NCI-H1417 (cell line): ENCODE measurements at places on chromosomes 12 and 14.

DNA sequence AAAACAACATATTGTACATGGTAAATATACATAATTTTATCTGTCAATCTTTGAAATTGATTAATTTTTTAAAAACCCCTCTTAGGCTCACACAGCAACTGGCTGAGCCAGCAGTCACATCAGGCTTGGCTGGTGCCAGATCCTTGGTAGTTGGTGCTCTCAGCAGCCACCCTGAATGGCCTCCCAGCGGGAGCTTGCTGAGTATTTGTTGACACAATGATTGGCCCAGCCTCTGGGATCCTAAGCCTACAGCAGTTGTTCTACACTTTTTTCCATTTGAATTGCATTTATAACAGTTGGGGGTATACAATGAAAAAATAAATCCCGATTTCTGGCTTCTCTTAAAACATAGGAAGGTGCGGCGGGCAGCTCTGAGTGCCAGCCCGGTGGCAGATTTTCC lies 11.1 kb downstream of the PRKAB1 start:
- peak; percentile 91 for DNase-seq

DNA sequence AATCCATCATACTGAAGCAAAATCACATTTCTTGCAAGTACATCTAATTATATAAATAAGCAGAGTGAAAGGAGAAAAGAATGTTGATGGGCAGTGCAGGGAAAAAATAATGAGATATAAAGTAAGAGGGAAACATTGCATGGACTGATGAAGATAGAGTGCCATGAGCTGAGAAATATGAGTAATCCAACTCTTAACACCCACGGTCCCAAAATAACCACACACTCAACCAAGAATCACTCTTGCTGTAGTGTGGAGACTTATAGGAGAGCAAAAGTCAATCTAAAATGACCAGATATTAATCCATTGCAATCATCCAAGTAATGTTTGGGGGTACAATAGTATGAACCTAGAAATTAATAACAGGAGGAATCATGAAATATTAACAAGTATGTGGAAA lies 40.2 kb downstream of the MYF5 start:
- DNase-seq, result no peak

DNA sequence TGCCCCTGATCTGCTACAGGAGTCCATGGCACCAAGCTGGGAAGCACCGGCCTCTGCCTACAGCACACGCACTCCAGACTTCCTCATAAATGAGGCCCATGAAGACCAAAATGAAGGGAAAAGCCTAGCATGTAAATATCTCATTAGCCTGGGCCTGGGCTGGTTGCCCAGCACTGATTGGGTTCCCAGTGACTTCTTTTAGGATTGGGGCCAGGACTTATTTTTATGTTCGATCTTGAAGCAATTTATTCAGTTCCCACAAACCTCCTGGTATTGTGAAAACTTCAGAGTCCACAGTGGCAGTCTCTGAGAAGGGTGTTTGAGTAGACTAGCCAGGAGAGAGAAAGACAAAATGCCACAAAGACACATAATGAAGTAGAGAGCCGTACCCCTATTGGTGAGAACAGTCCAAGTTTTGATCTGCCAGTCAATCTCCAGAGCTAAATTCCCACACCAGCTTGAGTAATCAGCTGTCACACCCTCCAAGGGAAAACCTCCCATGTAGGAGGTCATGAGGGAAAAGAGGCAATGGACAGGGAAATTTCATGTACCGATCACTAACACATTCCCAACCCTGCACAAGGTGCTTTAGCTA lies 78.2 kb downstream of the PHLDA1 start:
- DNase-seq, result no peak

DNA sequence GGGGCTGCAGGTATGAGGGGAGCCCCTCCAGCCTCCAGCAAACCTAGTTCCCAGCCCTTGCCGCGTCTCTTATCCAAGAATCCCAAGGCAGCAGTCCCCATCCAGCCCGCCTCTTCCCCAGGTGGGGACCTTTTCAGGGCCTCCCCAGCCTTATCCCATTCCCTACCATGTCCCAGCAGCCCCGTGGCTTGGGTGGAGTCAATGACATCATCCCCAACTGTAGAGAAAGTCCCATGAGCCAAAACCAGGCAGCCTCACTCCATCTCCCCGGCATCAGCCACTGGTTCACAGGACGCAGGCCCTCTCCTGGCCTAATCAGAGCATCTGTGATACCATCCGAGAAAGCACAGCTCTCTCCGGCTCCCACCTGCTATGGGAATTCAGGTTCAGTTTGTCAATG lies 131.0 kb downstream of the NCOR2 start:
- DNase-seq, result no peak

DNA sequence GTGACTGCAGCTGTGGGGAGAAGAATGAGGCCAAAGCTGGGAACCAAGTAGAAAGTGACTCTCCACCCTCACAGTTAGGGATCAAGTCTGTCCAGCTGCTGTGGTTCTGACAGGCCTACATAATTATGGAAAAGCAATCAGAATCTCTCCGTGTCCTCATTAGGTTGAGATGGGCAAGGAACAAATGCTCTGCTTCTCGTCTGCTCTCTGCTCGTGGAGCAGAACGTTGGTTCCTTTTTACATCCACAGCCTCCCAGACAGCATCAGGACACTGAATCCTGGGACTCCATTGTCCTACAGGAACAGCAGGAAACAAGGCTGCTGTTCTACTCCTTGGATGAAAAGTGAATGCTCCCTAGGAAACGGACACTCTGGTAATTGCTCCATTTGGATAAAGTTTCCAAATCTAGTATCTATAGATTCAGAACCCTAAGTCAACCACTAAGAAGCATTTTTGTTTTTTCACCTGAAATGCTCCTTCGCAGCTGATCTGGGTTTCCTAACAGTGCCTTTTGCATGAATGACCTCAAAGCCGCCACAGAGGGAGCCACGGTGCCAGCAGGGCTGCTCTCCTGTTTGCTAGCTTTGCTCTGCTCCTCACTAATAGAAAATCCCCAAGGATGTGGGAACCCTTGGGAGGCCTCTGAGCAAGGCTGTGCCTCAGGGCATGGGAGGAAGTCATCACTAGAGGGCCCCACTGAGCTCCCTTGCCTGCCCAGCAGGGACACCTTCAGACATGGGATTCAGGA lies 102.0 kb downstream of the EGLN3 start:
- DNase-seq, result peak; percentile 67

DNA sequence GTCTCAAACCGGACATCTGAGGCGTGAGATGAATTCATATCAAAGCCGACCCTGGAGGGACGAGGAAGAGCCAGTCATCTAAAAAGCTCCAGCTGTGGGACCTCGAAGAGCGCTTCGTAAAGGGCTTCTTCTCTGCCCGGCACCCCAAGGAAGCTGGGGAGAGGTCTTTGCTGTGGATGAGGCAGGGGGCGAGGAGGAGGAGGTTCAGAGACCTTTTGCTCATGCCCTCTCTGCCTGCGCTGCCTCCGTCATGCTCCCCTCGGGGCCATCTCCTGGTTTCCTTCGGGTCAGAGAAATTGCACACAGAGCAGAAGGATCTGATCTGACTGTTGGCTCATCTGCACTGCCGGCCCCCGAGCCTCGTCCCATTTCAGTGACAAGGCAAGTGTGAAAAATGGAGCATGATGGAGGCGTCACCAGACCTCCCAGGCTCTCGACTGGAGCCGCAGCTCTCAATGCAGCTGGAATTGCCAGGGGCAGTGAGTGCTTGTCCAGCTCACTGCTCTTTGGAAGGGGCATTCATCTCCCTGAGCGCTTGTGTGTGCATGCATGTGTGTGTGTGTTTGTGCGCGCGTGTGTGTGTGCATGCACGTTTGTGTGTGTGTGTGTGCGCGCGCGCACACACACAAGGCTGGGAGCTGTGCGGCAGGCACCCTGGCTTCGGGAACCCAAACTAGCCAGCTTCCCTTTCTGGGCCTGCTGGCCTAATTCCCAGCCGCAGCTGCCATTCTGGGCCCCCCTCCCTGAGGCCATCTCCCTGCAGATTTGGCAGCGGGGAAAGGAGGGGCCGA lies 9.2 kb downstream of the CABP1 start:
- DNase-seq, result peak; percentile 51

DNA sequence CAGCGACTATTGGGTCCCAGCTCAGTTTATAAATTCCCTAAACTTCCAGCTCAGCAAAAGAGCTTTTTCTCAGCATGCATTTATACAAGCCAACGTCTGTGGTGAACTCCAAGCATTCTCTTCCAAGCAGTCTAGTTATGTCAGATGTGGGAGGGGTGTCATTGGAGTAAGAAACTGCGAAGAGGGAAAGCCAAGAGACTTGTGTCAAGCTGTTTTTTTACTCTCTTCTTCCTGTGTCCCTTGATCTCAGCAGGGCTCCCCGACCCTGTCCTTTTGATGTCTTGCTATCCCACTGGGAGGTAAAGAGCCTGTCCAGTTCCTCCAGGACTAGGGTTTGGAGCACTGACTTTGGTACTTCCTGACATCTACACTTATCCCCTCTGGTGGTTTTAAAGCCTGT lies 69.0 kb downstream of the PPM1H start:
- no peak for DNase-seq

GRCh38 chr14:100042286-100042685 lies 22.9 kb upstream of the EVL start:
- no peak for DNase-seq

DNA sequence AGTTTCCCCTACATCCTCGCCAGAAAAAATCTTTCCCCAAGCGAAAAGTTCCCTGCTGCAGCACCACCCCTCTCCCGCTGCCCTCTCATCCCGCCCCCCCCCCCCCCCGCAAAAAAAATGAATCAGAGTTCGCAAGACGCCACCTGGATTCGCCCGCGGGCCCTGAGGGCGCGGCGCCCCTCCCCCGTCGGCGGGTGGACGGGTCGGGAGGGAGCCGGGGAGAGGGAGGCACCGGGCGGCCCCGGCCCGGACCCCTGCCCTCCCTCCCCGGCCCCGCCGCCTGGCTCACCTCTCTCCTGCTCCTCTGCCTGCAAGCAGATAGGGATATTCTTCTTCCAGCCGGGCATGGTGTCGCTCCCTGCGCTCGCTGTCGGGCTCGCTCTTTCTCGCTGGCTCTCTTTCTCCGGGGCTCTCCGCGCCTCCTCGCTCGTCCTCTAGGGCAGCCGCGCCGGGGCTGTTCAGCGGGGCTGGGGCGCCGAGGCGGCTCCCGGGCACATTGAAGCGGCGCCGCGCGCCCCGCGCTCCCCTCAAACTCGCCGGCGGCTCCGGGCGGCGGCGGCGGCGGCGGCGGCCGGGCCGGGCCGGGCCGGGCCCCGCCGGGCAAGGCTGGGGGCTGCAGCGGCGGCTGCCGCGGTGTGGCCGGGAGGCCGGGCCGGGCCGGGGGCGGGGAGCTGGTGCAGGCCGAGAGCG lies 200.3 kb upstream of the CAND1 start:
- peak; percentile 84 for DNase-seq

- no peak for DNase-seq
Measured at GRCh38 chr12:121610239-121611149, 15.8 kb upstream of the ORAI1 start.

DNA sequence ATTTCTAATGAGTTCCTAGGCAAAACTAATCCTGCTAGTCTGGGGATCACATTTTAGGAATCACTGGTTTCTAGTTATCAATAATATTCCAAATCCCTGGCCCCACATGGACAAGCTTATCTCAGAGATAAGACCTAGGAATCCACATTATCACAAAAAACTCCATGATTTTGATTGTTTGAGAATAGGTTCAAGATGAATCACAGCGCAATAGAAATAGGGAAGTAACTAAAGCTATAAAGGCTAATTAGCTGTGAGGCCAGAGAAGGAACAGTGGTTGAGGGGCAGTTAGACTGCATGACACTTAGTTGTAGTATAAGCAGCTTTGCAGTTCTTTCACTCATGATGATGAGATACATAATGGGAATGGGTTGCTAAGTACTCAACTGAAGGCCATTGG lies 13.1 kb upstream of the ATP5F1B start:
- DNase-seq, result no peak

DNA sequence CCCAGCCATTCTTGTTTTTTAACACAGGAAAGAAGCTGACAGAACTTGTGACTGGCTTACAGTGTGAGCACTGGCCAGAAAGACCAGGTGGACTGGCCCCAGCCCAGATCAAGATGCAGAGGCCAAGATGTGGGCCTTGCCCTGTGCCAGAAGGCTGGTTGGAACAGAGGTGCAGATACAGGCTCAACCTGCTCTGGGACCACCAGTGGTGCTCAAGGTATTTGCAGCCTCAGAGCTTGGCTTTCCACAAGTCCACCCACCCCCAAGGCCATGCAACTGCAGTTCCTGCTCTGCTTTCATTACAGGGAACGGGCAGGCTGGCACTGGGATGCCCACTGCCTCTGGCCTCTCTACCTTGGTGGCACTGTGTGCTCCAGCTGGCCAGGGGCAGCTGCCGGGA lies 23.3 kb downstream of the ZFC3H1 start:
- DNase-seq, result no peak
